WTC11 (cell line): ENCODE measurements at places on chromosomes 16 and 17.

DNA sequence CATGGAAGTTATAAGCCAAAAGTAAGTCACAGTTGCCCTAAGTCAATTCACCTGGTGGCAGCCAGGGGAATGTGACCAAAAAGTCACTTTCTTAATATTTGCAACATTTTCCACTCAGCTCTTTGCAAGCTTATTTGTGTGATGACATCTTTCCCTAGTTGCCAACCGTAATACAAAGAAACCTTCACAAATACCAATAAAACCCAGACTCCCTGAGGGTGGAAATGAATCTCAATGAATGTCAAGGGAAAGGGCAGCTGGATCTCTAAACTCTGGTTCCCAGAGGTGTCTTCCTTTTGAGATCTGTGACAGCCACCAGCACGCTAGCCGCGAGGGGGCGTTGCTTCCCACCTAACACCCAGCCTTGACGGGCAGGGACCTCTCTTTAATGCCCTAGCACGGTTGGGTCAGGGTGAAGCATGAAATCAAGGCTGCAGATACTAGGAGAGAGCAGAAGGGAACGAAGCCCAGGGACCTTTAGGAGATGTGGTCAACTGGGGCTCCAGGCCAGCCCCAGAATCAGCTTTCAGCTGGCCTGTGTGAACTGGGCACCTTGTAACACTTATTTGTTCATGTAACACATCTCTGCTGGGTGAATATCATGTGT lies 82.2 kb downstream of the CMC2 start:
- DNase-seq: peak; percentile 87

- DNase-seq: peak; percentile 42
These were observed 25.6 kb downstream of the WIPI1 start for GRCh38 chr17:68431661-68432071.

DNA sequence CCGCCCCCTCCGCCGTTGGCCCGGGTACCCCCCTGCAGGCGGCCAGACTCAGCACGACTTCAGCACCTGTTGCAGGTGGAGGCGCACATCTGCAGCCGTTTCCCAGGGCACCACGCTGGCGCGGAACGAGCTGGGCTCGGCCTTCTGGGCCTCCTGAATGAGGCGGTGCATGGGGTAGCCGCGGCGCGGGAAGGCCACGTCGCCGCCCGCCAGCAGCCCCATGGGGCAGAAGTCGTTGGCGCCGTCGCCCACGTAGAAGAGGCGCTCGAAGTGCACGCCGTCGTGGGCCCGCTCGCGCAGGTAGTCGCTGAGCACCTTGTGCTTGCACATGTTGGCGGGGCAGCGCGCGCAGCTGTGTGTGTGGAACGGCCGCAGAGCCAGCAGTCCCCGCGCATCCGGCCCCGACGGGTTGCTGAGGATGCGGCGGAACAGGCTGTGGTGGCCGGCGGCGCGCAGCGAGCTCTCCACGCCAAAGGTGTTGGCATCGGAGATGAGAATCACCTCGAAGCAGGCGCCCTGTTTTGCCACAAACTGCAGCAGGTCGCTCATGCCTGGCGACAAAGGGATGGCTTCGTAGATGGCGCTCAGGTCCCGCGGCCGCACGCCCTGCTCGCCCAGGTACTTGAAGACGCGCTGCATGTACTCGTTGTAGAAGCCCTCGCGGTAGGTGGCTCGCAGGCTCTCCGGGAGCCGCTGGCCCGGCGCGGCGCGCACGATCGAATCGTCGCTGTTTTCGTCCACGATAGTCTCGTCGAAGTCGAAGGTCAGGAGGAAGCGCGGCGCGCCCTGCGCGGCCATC lies 6.2 kb downstream of the PHOSPHO1 start:
- peak; percentile 68 for DNase-seq

GRCh38 chr17:19940722-19941464 lies 36.7 kb downstream of the AKAP10 start:
- no peak for DNase-seq

- no peak for DNase-seq
These were observed 212.2 kb downstream of the AATF start for GRCh38 chr17:37160944-37161343.

DNA sequence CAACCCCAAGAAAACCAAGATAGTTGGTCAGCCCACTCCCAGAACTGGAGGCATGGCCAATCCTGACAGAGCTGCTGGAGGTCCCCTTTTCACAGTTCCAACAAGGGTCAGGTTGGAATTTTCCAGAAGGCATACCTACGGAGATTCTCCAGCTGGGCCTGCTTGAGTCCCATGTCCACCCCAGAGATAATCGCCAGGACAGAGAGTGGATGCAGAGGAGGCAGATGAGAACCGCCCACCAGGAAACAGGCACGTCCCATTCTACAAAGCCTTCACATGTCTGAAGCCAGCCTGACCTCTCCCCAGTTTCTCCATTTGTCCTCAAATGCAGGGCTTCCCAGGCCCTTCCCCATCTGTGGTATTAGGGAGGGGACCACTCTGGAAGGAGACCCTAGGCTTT lies 47.4 kb upstream of the SMURF2 start:
- no peak for DNase-seq

DNA sequence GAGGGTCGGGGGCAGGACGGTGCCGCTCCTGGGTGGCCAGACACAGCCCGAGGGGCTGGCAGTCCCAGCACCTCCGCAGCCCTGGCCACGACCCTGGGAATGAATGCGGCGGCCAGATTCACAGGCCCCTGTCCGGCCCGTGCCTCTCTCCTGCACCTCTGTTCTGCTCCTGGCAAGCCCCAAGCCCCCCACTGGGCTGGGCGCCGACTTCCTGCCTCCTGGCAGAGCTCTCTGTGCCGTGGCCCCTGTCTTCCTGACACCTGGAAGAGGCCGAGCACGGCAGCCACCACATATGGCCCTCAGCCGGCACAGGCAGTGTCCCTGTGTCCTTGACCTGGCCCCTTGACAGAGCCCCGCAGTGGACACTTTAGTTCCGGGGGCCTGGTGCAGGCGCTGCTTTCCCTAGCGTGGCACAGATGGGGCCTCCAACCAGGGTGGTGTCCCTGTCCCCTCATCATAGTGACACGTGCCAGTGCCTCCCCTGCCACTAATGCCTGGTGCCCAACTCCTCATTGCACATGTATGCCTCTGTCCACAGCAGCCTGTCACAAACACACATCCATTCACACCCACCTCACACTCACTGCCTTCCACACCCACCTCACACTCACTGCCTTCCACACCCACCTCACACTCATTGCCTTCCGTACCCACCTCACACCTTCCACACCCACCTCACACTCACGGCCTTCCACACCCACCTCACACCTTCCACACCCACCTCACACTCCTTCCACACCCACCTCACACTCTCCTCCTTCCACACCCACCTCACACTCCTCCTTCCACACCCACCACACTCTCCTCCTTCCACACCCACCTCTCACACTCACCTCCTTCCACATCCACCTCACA lies 110.6 kb upstream of the PLCG2 start:
- DNase-seq: no peak

- DNase-seq: no peak
These were observed 48.8 kb downstream of the PIMREG start for GRCh38 chr17:6492892-6493674.
